ENCODE measurements at places on chromosomes 2 and 18.

DNA sequence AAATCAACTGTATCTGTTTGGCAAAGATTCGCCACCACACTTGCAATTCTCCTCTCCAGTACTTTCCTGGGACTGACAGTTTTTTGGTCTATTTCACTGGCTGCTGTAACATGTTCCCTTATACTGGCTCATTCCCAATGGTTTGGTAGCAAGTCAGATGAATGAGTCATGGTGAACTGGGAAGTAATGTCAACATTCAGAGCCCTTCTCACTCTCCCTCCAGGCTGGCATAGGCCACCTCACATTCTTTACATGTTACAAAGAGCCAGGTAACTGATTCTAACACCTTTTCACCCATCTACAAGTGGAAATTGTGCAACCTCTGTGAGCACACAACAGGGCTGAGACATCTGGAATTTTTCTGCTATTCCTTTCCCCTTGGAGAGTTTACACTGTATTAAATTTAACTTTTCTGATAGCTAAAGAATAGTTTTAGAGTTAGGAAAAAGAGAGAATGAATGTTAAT lies 111.3 kb upstream of the TLK1 start:
- peak; percentile 85 for DNase-seq

GRCh38 chr2:98713332-98714015 lies 17.5 kb downstream of the MGAT4A start:
- DNase-seq, result no peak

DNA sequence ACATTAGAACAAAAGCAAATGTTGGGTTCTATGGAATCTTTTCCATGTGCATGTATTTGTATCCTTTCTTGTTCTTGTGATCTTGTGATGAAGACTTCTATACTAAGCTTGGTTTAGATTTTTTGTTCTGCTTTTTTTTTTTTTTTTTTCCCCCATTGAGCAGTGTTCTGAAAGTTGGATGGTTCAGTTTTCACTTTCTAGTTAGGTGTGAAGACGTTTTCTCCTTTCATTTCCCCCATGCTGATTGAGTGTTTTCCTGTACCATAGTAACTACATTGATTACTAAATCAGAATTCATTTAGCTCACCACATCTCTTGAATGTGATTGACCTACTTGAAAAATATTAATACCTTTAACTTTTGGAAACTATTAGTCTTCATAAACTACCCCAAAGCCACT lies 34.1 kb downstream of the NOP58 start:
- no peak for DNase-seq

DNA sequence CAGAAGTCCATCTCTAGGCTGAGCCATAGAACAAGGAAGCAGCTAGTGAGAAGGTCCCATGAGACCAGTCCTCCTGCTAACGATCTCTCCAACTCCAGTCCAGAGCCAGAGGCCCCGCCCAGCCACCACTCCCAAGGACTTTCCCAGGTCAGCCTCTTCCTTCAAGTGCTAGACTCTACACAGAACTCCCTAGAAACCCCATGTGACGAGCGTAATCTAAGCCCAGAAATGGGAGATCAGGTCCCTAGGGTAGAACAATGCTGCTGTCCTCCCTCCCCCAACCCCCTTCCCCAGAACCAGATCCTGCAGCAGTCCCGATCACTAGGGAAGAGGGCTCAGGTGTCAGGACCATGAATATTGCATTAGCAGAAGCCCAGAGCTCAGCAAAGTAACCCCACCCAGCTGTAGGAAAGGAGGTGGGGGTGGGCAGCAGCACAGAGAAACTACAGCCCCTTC lies 6.9 kb downstream of the DCTN1 start:
- DNase-seq, result no peak
